ENCODE measurements at places on chromosomes 4 and X.

- DNase-seq: no peak
Observed at GRCh38 chrX:13482746-13483541, 86.5 kb upstream of the EGFL6 start.

DNA sequence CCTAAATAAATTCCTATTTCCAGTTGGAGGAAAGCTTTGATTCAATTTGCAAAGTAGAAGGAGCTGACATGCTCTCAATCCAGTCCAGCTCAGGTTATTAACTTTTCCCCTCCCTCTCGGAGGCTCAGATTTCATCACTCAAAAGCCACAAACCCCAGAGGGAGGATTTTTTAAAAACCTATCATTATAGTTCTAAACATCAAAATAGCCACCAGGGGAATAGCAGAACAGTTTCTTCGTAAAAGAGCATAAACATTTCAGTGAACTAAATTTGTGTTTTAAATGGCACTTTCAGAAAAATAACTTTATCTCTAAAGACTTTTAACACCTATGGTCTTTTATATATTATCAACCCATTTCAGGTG lies 8.8 kb downstream of the GPRIN3 start:
- DNase-seq: no peak

DNA sequence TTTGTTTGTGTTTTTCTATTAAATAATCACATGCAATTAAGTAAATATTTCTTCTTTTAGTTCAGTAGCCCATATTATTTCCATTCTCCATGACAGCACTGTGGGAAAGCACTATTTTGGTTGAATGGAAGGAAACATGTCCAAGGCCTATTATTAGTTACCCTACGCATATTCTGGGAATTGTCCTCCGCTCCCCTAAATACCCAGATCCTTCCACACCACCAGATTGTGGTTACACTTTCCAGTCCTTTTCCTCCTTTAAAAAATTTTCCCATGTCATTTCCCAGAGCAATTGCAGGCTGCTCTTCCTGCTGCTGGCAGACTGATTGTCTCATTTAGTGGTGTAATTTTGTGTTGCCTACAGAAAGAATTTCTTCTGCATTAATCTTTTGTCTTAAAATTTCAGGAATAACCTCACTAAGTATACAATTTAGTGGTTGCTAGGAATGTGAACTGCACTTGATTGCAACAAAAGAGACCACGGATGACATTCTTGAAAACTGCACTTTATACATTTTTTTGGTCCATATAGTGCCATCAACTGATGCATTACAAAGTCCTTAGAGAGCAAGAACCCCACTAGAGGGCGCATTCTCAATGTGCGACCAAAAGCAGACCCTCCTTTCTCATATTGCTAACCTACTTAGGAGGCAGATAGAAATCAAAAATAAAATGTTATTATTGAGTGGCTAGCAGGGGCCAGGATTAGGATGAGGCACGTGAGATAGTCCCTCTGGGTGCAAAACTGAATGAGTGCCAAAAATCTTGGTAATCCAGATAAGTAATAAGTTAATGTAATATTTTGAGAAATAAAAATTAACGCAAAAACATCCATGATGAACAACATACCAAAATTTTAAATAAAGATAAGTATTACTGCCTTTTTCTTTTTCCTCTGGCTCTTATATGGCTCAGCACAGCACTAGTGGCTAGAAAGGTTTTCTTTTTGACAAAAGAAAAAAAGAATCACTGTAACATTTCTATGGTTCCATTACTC lies 98.8 kb upstream of the IQCM start:
- DNase-seq: no peak

DNA sequence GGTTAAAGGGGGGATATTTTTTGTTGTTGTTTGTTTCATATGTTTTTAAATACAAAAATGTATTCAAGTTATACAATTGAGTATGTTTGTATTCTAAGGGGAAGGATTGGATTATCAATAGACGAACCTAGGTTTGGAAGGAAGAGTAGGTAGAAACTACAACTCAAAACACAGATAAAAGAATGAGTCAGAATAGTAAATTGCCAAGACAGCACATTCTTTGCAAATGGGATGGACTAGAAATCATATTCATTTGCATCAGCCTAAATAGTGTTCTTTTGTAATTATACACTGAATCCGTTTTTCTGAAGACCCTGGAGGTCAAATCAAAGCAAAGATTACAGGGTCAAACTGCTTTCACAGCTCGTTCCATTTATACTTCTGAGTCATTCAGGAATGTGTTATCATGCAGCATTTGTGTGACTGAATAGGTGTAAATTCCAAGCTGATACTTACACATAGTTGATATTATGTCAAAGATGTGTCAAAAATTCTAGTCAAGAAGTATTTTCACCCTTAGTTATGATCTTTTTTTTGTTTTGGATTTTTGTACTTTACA lies 273.3 kb upstream of the FAT4 start:
- no peak for DNase-seq

DNA sequence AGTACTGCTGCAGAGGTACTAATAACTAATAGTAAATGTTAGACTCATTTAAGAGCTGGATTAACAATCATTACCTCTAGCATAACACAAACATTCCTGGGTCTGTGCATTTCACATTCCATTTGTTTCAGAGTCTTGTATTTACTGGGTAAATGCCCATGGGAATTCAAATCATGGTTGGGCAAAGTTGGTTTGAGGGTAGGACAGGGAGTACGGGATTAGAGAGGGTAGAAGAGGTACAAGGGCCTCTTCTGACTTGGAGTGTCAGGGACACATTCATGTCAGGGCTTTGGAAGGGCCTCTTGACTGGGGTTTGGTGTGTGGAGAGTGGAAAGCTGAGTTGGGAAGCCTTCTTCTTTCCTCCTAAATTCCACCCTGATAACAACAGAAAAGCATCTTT lies 65.9 kb downstream of the WWC2 start:
- DNase-seq: no peak

DNA sequence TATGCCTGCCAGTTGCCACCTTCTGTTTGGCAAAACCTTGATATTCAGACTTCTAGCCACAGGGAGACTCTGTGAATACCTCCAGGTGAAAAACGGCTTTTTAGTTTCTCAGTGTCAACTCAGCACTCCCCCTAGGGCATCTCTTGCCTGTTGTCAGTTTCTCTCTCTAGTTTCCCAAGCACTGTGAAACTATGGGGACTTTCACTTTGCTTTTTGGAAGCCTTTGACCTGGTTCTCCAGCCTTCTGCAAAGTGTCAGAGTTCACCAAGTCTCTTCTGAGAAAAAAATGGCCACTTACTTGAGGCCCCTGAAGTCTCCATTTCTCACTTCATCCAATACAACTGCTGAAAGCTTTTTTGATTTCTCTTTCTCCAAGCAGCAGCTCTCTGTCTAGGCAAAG lies 521.5 kb downstream of the INPP4B start:
- no peak for DNase-seq

DNA sequence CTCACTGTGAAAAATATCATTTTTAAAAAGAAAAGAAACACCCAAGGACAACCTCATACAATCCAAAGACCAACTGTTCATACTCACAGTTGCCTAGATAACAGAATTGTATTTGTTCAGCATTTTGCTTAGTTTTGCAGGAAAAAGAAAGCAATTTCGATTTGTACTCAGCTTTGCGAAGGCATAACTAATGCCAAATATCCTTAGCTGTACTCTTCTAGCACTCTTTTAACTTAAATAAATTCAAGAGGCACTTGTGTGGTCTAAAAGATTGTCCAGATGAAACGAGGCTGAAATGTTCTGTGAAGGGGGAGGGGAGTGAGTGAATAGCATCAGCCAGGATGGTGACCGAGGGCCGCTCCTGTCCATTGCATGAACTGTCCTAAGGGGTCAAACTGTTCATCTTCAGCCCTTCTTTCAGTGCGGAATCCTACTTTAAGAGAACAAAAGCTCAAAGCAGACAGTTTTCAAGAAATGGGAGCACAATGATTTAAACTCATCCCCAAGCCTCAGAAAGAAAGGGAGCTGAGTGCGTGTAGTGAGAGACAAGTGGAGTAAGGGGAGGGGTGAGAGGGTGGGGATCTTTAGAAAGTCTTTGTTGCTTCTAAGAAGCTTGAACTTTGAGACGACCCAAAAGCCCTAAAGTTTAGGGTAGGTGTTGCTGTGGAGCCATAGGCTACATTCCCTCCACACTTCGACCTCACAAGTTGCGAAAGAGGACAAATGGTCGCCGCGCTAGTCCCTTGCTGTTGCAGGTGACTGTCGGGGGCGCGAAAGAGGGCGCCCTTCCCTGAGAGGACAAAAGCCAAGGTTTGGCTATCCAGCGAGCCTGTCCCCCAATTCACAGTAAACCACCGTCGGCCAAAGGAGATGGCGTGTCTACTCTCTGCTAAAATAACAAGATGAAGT lies 4.0 kb upstream of the NEUROG2 start:
- no peak for DNase-seq

DNA sequence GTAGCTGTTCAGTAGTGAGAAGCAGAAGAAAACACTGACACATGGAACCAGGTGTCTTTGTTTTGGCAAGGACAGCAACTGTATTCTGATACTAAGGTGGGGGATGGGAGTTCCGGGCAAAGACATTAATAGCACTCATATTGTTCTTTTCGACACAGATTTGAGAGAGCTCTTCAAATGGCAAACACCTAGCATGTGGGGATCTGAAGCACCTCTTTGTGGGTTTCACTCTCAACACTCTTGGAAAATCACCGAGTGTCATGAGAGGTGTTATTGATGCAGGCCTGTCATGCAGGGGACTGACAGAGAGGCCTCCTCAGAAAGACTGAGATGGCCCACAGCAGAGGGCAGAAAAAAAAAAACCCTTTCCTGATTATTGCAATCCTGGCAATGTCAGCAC lies 228.4 kb upstream of the VCX start:
- peak; percentile 24 for DNase-seq

DNA sequence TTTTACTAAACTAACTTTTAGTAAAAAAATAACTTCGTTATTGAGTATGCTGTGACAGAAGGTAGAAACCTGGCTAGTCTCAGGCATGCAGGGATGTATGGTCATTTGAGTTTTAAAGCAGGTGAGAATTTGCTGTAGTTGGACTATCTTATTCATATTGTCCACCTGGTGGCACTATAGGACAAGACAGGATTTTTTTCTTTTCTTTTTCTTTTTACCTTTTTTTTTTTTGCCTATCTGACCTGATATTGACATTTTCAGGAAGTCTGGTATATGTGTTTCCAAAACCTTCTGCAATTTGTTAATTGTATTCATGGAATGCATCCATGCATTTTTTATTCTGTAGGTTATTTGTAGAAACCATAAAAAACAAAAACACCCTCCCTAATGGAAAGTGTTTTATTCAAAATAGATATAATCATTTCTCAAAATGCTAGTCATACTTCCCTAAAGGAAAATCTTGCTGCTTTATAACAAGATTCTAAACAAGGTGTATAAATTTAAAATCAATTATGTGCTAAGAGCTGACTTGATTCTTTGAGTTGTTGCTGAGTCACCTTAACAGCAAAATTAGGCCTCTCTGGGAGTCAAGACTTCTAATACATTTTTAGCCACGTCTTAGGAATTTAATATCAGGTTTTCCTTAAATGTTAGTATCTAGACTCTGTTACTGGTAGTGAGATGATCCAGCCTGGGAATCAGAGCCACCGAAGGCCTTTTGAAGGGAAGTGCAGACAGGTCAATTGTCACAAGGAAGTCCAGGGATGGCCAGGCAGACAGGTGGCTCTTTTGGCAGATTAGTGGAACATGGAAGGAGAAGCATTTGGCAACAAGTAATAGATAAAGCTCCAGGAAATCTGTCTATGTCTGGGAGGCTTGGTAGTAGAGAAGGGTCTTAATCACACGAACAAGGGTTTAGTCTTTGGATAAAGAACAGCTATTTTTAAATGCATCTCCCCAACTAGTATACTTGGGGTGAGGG lies 201.3 kb upstream of the GNPDA2 start:
- peak; percentile 10 for DNase-seq

DNA sequence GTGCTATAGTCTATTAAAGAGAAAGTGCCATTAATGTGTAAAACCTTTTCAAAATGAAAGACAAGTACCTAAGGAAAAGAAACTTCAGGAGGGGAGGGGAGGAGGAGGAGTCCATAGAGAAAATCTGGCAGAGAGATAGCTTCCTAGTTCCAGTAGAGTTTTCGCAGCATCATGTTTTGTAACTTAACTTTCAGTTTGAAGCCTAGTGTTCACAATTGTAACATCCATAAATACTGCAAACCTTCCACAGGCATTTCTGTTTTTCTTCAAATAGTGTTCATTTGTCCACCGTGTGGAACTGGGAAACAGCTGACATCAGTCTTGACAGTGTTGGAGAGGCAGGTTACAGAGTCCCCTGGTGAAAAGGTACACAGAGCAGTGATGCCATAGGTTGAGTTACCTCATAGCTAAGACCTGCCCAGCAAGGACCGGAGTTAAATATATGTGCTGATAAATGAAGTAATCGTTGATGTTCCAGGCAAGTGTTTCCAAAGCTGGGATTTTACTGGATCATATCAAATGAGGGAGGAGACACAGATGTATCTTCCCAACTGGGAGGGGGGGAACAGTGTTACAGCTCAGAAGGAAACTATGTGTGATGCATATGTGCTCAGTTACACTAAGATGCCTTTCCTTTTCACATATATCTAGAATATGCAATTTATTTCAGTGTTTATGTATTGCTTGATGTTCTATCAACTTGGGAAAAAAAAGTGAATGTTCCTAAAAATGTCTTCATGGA lies 369.5 kb upstream of the FAM241A start:
- no peak for DNase-seq

- DNase-seq: no peak
Observed at GRCh38 chr4:8738471-8738931, 133.1 kb downstream of the HMX1 start.

DNA sequence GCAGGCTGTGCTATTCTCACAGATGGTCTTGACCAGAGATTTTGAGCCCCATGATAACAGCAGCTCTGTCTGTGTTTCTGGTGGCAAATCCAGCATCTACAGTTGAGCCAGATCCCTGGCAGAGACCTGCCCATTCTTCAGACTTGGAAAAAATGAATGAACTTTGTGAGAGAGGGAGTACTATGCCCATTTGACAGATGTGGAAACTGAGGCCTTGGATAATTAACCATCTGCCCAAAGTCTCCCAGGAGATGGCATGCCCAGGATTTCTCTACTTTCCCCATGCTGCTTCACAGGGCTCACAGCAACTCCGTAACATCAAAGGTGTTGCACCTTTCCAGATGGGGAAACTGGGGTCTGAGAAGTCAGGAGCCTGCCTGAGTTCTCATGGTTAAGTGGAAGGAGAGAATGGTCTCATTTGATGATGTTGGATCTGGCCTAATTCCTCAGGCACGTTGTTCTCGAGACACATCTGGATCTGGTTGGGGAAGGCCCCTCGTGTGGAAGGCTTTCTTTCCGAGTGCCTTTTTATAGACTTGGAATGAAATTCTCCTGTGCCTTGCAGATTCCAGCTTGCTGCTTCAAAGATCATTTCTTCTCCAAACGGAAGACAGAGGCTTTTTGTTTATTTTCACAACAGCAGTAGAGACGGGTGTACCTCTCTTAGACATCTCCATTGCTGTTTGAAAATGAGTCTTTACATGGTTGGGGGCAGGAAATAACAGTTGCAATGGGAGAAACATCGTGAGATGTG lies 73.3 kb upstream of the STX18 start:
- DNase-seq: no peak

- DNase-seq: no peak
Observed at GRCh38 chr4:11072463-11072862, 356.2 kb downstream of the HS3ST1 start.
